Neural progenitor cell (in vitro differentiated cells): ENCODE measurements at places on chromosomes 2 and 18.

DNA sequence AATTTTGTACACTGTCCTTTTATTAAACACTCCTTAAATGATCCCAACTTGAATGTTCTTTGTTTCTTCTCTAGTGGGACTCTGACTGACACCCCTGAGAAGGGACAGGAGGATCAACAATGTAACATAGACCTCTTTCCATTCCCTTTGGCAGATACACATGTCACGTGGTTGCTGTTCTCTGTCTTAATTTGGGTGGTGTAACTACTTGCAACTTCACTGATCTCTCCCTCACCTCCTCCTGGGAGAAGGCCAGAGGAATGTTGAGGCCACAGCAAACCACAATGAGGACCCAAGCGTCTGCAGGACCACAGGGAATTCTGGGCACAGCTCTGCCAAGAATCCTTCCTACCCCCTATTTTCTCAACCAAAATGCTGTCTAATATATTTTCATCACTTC lies 205.6 kb downstream of the RTP5 start:
- DNase-seq, result no peak

DNA sequence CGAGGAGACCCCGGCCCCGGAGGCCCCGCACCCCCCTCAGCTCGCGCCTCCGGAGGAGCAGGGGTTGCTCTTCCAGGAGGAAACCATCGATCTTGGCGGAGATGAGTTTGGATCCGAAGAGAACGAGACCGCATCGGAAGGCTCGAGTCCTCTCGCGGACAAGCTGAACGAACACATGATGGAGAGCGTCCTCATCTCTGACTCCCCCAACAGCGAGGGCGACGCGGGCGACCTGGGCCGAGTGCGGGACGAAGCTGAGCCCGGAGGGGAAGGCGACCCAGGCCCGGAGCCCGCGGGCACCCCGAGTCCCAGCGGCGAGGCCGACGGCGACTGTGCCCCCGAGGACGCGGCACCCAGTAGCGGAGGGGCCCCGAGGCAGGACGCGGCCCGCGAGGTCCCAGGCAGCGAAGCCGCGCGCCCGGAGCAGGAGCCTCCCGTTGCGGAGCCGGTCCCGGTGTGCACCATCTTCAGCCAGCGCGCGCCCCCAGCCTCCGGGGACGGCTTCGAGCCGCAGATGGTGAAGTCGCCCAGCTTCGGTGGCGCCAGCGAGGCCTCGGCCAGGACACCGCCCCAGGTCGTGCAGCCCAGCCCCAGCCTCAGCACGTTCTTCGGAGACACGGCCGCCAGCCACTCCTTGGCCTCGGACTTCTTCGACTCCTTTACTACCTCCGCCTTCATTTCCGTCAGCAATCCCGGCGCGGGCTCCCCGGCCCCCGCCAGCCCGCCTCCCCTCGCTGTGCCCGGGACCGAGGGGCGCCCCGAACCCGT lies 8.3 kb downstream of the TRAPPC12 start:
- DNase-seq, result no peak

GRCh38 chr18:50422286-50422898 lies 47.5 kb downstream of the SKA1 start:
- DNase-seq, result no peak

GRCh38 chr2:42618972-42619371 lies 50.5 kb downstream of the MTA3 start:
- DNase-seq, result no peak

- no peak for DNase-seq
Observed at GRCh38 chr2:203811491-203812221, 55.9 kb upstream of the CTLA4 start.

DNA sequence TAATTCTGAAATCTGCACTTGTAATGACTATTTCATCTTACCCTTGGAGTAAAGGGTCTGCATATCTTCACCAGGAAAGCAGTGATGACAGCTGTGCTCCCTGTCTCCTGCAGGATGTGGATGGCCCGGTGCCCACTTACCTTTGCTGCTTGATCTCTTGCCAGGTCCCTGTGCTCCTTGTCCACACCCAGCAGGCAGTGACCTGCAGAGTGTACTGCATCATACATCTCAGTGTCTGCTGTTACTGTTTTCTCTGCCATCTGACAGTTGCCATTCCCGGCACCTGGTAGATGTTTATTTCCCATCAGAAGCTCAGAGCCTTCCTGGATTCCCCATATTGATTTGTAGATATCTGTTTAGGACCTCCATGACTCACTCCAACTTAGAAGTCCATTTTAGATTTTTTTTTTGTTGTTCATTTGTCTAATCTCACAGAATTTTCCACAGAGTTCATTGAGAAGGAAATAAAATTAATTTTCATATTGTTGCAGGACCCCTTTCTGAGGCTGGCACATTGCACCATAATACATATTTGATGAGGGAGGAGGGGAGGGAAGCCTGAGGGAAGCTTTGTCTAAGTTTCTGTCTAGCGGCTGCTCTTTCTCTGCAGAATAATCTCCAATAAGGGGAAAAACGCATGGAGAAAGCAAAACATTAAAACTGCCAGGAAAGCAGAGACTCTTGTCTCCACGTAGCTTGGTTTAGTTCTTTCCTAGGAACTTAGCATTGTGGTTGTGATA lies 697.5 kb upstream of the RAB6C start:
- DNase-seq, result no peak

DNA sequence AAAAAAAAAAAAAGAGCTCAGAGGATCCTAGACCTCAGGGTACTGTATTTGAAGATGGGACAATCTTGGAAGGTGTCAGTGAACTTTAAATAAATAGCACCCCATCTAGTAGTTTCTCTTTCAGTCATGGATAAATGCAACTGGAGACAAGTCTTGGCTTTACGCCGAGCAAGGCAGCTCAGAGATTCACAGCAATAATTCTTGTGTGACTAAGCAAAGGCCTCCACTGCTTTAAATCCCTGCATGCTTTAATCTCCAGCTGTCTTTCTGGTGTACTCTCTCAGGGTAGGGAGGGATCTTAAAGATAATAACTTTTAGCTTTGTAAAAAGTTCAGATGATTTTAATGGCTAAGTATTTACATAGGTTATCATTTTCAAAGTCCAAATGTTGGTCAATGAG lies 36.3 kb downstream of the NRXN1 start:
- no peak for DNase-seq

- DNase-seq, result peak; percentile 24
Observed at GRCh38 chr2:206801418-206802189, 36.2 kb downstream of the FASTKD2 start.

DNA sequence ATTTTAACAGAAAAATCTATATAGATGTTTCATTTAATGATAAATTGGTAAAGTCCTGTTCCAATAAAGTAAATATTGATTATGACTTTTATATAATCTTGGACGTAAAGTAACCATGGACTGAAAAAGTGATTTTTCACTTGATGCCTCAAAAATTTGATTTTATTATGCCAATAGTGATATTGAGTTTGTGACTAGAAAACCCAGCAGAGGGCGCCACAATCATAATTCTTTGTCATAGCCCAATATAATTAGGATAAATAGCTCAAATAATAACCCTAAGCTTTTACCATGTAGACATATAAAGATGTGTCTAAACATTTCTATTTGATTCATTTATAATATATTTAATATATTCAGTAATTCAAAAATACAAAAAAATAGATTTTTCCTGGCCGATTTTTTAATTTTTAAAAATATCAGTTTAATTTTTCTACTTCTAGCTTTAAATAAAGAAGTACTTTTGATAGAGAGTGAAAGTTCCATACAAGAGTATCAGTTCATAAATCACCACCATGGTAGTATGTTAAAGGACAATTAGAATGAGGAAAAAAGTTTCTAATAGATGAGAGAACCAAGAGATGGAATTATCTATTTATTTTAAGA lies 30.7 kb downstream of the CAMKMT start:
- DNase-seq, result peak; percentile 71

DNA sequence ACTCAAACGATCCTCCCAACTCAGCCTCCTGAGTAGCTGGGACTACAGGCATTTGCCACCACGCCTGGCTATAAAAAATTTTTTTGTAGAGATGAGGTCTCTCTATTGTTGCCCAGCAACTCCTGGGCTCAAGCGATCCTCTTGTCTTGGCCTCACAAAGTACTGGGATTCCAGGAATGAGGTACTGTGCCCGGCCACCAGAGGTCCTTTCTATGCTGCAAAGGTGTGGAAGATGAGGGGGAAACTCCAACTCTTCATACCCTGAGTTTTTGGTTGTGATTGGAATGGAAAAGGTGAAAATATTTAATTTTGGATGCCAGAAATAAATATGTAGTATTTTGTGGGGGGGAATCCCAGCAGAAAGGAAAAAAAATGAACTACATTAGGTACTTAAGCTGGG lies 36.0 kb downstream of the MRPL33 start:
- DNase-seq, result peak; percentile 53

DNA sequence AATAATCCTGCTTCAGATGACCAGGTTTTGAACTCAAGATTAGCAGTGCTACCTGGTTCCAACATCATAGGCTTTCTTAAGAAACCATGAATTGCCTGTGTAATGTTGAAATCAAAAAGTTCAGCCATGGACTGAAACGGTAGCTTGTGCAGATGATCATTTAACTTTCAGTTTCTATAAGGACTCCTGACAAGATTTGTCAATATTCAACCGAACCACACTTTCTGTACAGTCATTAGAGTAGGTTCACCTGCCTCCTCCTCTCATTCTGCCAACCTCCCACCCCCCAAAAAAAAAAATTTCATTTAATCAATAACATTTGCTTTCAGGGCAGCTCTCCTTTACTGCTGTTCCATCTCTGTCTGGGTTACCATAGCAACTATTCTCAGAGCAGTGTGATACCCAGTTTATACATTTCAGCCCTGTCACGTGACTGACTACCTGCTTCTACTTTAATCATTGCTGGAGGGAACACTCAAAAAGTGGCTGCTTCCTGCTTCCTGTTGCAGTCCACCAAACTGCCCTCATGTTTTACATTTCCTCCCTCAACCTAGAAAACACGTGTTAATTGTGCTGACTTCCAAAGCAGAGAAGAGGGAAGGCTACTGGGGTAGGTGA lies 275.5 kb downstream of the SS18 start:
- DNase-seq, result no peak

DNA sequence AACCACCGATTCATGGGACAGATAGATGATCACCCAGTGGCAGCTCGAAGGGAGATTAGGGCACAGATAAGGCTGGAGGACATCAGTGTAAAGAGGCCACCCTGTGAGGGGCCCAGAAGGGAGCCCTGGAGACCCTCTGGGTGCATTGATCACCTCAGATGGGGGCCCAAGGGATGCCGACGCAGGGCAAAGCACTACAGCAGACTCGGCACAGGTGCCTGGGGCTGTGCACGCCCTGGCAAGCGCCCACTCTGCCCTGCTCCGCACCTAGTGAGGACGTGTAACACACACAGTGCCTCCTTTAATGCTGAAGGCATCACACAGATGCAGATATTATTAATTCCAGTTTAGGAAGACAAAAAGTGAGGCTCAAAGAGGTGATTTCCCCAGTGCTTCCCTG lies 9.5 kb downstream of the GYPC start:
- no peak for DNase-seq

GRCh38 chr2:3199627-3200345 lies 177.8 kb downstream of the EIPR1 start:
- DNase-seq, result no peak
